ENCODE measurements at places on chromosomes 4 and X. TPM values are rescaled to one million over a fixed set of nuclear protein-coding genes. Genes with fewer than 3 reads are reported as not detected.

DNA sequence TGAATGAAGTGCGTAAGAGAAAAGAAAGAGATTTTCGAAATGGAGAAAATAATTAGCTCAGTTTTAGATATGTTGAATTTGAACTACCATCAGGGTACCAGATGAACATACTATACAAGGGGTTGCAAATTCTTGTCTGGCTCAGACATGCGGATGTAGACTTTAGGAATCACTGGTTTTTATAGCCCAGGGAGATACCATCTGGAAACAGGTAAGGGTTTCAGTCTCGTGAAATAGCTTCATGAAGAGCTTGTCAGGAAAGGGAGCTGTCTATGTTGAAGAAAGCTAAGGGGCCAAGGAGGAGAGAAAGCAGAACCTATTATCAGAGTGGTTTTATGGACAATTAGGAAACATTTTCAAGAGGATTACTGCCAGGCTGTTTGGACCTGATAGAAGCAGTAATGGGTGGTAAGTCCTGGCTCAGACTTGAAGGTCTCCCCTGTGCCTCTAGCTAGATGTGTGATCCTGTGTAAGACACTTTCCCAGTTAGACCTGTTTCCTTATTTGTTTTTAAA lies 6.7 kb downstream of the RAB9A start:
- H3K36me3 ChIP-seq, result peaks cover 8% of the 10 kb centered on the region
- no peak for DNase-seq
- H3K4me3 ChIP-seq, result no peak overlapping the region

GRCh38 chr4:12707381-12708175 lies 776.6 kb downstream of the RAB28 start:
- no peak overlapping the region for H3K4me3 ChIP-seq
- H3K27ac ChIP-seq, result no peak overlapping the region
- no peaks in the 10 kb centered on the region for H3K36me3 ChIP-seq
- H3K4me1 ChIP-seq, result no peaks in the 10 kb centered on the region
- no peak for DNase-seq
- no peaks in the 10 kb centered on the region for H3K27me3 ChIP-seq

GRCh38 chr4:67558493-67558892 lies at the start of gene STAP1:
TSS of gene STAP1 (plus strand) at chr4:67558727. CDS start at chr4:67558810, 83 bp downstream.
- DNase-seq, result peak; percentile 87
- peak within 1 kb of the TSS; percentile 88 for H3K27ac ChIP-seq
- H3K27me3 ChIP-seq, result no peaks in the 10 kb centered on the region
- H3K4me1 ChIP-seq, result peaks cover 37% of the 10 kb centered on the region

DNA sequence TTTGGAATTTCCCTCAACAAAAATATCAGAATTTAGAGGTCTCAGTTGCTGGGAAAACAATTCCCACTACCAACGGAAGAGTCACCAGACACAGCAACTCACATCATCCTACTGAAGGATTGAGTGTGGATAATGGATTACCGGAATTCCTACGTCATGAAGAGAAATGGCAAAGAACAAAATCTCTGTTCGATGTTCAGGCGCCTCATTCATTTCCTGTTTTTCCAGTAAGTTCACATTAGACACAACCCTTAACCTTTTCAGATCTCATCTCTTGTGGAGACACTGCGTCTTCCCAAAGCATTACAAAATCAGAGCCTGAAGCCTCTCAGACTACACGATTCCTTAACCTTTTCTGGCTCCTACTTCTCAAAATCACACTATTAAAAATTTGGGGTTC lies 58.5 kb upstream of the CPEB2 start:
- DNase-seq, result no peak
- no peak overlapping the region for H3K27ac ChIP-seq
- H3K4me3 ChIP-seq, result no peak overlapping the region
- H3K27me3 ChIP-seq, result peaks cover 6% of the 10 kb centered on the region
- no peaks in the 10 kb centered on the region for H3K36me3 ChIP-seq

- no peak overlapping the region for H3K27ac ChIP-seq
- no peaks in the 10 kb centered on the region for H3K36me3 ChIP-seq
- no peak for DNase-seq
- no peaks in the 10 kb centered on the region for H3K4me1 ChIP-seq
- H3K4me3 ChIP-seq, result no peak overlapping the region
Observed at GRCh38 chrX:10781847-10782530, 161.6 kb upstream of the MID1 start.

Gene CXCL1
- total RNA-seq, result not detected

Gene MUC7
- total RNA-seq, result not detected

Gene SPACA5
- not detected for total RNA-seq

Gene CSN1S1
- total RNA-seq, result not detected
